ENCODE measurements at places on chromosomes 4 and X.

- DNase-seq = no peak
Observed at GRCh38 chr4:125741825-125742452, 427.2 kb downstream of the FAT4 start.

DNA sequence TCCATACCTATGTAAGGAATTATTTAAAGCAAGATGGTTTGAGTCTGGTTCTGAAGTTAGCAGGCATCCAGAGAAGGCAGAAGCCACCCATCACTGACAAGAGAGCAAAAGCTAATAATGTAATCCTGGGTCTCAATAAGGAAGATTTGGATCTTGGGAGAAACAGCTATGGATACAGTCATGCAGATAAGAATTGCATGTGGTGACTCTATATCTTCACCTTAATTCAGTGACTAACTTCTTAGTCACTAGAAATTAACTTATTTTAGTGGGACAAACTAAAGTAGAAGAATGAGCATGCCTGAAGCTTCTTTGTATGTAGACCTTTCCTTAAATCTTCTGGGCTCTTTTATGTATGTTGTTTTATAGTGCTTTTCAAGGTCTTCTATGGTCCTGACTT, 66.6 kb downstream of the ATP10D start:
- no peak for DNase-seq

DNA sequence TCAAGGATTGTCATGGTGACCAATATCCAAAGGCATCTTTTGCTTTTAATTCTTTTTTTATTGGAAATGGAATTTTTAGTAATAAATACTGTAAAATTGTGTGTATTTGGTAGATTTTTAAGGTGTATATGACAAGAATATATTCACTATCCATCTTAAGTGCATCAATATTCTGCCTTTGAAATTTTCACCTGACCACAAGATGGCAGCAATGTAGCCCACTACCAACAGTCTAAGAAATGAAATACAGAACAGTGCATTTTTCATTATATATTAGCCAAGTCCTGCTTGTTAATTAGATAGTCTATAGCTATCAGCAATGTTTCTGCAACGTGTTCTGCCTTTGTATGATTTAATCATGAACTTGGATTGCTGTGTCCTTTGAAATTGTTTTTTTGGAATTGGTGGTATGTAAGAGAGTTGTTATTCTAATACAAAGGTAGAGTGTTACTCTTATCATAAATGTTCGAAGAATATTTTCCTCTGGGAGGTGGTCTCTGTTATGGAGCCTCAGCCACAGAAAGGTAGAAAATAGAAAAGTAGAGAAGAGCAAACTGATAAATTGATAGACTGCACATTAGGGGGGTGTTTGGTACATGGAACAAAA, 38.2 kb downstream of the HPGDS start:
- DNase-seq = peak; percentile 44

- no peak for DNase-seq
Observed at GRCh38 chrX:22481436-22481835, 208.7 kb downstream of the CBLL2 start.

- DNase-seq = no peak
Observed at GRCh38 chr4:155245105-155245504, 36.7 kb downstream of the NPY2R start.

DNA sequence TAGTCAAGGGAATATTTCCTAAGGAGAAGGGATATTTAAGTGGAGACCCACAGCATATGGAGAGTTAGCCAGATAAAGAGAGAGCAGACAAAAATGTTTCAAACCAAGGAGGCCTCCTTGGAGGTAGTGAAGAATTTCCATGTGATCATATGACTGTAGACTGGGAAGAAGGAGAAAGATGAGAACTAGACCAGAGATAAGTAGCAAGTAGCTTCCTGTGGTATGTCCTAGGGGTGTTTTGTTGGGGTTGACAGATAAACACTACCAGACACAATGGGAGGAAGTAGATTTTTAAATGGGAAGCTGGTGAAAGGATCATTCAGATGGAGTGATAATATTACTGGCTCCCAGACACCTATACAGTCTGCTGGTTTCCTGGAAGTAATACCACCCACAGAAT, 13.6 kb downstream of the SYAP1 start:
- DNase-seq = no peak

DNA sequence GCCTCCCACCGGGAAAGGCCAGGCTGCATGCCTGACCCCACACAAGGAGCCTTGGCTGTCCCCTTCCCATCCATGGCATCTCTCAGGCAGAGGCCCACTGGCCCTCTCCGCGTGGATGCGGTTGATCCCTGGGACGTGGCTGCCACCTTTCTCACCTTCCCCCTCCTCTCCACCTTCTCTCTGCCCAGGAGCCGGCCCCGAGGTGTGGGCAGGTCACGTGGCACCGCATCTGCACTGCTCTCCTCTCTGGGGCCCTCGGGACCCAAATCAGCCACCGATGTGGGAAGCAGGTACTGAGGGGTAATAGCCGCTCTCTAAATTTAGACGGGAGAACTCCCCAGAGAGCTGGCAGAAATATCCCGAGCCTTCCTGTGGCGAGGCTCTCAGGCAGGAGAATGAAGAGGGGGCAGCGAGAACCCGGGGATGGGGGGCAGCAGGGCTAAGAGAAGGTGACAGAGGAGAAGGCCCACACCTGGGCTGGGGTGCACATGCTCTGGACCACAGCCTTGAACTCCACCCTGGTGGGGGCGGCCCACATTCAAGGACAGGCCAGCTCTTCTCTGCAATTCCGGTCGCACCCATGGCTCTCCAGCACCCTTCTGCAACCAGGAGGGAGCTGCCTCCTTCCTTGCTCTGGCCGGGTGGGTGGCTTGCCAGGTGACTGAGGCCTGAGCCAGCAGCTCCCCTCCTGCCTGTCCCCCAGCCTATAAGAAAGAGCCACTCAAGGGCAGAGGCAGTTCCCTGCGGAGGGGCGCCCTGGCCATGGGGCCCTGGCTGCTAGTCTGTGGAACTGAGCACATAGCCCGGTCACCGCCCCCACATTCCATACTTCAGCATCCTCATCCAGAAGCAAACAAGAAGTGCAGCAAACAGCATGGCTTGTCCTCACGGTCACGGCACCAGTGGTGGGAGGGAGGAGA, 9.6 kb upstream of the DUSP9 start:
- DNase-seq = no peak

GRCh38 chr4:100022792-100023222, 72.7 kb upstream of the H2AZ1 start:
- DNase-seq = no peak

- DNase-seq = no peak
Observed at GRCh38 chr4:125268068-125268755, 46.5 kb upstream of the FAT4 start.

GRCh38 chr4:173767650-173768049, 237.6 kb upstream of the HAND2 start:
- no peak for DNase-seq

DNA sequence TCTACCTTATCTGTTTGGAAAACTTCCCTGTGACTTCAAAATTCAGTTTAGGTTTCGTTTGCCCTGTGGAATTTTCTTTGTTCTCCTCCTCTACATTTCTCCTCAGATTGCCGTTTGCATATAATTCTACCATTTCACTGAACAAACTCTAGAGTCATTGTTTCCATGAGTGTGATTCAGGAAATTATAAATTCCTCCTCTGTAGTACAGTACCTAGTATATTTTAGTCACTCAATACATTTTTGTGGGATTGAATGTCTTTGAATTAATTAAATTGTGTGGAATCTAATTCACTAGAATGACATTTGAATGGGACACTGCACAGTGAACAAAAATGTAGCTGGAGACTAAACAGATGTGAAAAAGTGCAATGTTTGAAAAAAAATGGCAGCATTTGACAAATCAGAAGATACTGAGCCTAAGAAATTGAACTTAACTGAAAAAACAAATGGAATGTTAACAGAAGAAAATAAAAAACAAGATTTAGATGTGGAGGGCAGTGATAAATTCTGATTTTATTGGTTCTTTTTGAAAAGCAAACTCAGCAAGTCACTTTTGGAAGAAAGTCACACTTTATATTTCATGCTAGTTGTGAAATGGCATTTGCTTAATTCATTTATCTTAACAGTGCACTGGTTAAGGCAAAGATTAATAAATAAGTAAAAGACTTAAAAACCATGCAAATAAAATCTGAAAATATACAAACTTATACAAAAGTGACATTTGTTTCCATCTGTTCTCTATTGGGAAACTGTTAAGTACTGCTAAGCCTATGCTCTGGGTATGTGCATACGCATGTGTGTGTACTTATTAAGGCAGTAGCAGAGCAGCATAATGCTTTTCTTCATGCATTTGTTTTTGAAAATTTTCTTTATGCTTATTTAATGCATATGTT, 512.3 kb downstream of the FAT4 start:
- DNase-seq = no peak

DNA sequence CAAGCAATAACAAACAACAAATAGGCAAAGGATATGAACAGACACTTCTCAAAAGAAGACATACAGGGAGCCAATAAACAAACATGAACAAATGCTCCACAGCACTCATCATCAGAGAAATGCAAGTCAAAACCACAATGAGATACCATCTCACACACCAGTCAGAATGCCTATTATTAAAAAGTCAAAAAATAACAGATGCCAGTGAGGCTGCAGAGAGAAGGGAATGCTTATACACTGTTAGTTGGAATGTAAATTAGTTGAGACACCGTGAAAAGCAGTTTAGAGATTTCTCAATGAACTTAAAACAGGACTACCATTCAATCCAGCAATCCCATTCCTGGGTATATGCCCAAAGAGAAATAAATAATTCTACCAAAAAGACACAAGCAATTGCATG, 129.8 kb upstream of the MAGEB2 start:
- no peak for DNase-seq

- DNase-seq = peak; percentile 52
Observed at GRCh38 chr4:76430519-76431388, 4.3 kb upstream of the SHROOM3 start.

DNA sequence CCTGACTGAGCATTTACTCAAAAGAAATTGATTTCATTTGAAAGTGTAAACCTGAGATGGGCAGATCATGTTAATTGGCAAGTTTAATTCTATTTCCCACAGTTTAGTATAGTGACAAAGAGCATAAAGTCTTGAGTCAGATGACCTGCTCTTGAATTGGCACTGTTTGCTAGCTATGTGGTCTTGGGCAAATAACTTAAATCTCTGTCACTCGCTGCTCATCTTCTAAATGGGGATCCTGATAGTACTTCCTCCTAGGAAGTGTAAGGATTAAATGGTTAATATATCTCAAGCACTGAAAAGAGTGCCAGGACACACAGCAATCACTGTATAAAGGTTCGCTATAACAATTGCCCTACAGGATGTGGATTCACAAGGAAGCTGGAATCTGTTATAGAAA, 242.8 kb upstream of the JADE1 start:
- no peak for DNase-seq

DNA sequence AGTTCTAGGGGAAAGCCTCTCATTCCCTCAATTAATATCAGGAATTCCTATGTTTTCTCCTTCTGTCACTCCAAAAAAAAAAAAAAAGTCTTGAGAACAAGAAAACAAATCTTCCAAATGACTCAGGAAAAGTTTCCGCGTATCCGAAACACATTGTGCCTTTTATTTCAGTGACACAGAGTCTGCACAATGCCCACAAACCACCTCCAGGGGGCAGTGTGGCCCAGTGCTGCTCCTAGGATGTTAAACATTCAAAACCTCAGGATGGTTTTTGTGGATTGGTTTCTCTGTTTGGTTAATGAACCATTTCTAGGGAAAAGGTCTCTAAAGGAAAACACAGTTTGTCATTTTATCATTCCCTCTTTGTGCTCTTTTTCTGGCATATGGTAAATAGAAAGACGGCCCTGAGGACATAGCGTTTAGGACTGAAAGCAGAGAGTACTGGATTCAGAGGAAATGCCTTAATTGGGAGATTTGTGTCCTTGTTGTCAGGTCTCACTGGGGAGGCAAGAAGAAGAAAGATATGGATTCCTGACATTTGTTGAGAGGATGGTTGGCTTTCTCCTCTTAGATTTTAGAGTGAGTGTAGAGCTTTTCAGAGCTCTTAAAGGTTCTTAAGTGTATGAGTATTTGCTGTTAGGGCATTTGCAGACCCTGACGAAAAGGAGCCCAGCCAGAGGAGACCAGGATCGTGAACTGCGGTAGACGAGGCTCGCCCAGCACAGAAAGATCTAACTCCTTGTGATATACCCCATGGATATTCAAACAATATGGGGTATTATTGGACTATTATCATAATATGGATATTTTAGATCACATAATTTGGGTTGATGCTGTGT, 65.7 kb upstream of the MAP9 start:
- DNase-seq = peak; percentile 66

DNA sequence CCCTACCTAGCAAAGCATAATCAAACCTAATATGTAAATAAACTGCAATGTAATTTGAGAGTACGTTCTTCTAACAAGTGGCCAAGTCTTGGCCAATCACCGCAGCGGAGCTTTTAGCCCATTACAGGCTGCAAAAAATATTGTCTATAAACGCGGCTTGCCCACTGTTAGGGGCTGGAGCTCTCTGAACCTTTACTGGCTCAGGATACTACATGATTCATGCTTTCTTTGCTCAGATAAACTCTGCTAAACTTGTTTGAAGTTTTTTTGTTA, 990 bp upstream of the HADH start:
- DNase-seq = no peak

DNA sequence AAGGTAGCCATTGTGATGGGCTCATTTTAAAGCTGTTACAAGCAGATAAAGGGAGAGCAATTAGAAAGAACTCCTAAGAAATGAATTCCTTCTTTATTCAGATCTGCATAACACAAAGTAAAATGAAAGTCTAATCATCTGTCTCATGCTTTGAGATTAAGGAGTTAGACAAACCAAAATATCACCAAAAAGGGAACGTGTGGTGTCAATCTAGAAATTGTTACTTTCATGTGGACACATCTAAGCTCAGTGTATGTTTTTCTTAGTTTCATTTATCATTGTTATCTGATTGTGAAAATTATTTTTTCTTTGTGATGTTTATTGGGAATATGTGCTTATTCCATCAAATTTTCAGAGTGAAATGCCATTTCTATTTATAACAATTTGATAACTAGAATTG, 80.3 kb downstream of the BANK1 start:
- no peak for DNase-seq

DNA sequence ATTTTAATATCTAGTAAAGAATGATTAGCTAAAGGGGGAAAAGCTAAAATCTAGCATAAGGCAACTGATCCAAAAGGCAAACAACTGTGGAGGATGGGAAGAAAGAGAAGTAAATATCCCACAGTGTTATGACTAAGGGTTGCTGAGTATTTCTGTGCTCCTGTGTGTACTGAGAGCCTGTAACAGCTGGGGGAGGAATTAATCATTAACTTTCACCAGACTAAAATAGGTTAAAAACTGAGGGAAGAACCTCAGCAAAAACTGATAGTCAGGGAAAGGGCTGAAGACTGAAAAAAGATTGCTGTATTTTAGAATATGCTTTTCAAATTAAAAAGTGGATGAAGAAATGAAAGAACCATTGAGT, 365.9 kb downstream of the CXXC4 start:
- DNase-seq = no peak

GRCh38 chr4:116870686-116871085, 214.7 kb downstream of the TRAM1L1 start:
- DNase-seq = no peak

DNA sequence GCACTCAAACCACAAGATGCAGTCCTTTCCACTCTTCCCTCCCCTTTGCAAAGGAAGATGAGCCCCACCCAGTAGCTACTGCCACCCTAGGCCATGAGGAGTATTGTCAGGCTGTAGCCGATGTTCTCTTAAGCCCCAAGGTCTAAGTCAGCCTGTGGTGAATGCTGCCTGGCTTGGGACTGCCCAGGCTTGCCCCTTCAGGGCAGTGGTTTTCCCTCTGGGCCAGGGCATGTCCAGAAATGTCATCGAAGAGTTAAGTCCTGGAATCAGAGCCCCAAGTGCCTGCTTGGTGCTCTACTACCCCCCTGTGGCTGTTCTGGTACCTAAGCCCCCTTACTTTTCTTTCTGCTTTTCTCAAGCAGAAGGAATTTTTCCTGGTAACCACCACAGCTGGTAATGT, 11.8 kb upstream of the PGK1 start:
- DNase-seq = peak; percentile 23

GRCh38 chr4:89755220-89755619, 81.7 kb downstream of the SNCA start:
- DNase-seq = no peak
